Islet precursor cell (in vitro differentiated cells): ENCODE measurements at places on chromosomes 7 and 10.
A peak's percentile ranks its signal among the peaks of the same experiment; 100 is the strongest.

GRCh38 chr10:88964869-88965415 is 12.4 kb upstream of the ACTA2 start:
- no peak for DNase-seq

GRCh38 chr10:121851786-121852185 is 76.0 kb downstream of the ATE1 start:
- no peak for DNase-seq

DNA sequence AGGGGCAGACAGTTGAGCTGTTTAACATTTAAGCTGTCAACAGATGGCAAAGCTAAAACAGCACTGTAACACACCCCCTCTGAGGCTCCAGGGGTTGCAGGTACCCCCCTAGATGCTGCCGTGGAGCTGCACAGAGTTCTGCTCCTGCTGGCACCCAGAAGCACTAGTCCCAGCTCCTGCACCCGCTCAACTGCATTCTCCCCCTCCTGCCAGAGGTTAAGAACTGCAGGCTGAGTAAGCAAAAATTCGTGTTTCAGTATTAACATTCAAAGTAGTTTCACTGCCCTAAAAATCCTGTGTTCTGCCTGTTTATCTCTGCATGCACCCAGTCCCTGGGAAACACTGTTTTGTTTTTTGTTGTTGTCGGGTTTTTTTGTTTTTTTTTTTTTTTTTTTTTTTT is 790.8 kb upstream of the KCND2 start:
- peak; percentile 72 for DNase-seq

DNA sequence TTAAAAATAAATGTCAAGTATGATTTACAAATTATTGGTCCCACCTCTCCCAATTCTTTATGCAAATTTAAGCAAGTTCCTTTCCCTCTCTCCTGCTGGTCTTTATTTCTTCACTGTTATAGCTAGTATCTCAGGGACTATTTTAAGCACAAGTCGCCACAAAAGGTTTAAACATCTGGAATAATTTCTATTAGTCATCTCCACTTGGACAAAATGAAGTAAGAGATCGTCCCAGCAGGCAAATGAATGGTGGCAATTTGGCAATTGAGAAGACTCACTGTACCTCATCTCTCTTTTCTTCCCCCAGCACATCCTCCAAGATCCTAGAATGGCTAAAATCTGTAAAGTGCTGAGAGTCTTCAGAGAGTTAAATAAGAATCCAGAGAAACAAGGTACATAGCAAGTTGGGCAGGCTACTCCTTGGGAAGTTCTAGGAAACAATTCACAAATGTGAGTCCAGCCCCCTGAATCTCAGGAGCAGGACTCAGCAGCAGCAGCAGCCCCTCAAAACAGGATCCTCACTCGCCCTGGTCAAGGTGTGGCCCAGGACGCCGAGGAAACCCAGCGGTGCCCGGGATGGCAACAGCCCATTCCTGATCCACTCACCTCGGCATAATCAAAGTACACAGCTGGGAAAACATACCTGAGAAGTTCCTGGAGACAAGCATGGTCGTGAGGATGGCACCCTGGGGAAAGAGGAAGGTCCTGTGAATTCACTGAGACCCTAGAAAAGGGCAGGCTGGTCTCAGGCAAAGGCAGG is 30.3 kb upstream of the NDST2 start:
- DNase-seq = no peak

GRCh38 chr7:102472126-102473041 is 6.3 kb downstream of the POLR2J start:
- no peak for DNase-seq

GRCh38 chr10:121681997-121682687 is 83.9 kb upstream of the FGFR2 start:
- peak; percentile 27 for DNase-seq

DNA sequence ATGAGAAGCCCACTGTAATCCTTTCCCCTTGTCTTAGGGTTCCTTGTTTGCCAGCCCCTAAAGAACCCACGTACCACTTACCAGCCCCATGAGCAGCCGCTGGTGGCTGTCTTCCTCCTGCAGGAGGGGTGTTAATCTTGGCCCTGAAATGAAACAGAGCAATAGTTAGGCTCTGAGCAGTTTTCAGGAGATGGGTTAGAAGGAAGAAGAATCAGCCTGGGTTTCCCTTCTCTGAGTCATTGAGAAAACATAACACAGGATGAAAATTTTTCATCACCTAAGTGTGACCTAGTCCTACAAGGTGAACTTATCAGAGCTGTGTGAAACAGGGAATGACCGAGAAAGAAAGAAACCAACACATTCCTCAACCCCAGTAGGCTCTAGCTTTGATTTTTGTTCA is 90.0 kb downstream of the GSAP start:
- DNase-seq = no peak

DNA sequence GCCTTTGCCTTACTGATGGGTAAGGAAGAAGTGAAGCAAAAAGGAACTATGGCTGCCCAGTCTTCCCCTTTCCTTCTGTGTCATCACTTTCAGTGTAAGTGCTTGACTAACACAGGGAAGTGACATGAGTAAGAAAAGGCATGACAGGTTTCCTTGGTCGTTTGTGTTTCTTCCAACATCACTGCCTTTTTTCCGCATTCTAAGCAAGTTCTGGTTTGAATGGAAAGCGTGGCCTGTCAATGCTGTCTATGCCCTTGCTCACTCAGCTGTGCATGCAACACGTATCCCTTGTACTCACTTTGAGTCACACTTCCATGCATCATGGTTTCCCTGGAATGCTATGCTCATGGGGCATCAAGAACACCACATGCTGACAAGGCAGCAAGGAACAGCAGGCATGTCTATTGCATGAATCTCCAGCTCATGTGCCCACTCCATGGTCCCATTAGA is 111.8 kb downstream of the OAT start:
- no peak for DNase-seq

DNA sequence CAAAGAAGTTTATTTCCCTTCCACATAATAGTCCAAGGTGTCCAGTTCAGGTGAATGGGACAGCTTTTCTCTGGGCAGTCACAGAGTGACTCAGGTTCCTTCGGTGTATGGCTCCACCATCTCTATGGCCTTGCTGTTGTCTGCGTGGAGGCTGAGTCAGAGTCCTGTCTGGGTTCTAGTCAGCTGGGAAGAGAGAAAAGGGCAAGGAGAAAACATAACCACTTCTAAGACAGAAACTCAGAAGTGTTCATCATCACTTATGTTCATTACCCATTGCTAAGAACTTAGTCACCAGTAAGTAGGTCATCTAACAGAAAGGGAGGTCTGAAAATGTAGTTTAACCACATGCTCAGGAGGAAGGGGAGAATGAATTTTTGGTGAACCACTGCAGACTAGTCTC is 32.4 kb upstream of the CCDC7 start:
- DNase-seq = peak; percentile 97

GRCh38 chr10:26776258-26776657 is 78.8 kb downstream of the PDSS1 start:
- DNase-seq = no peak

DNA sequence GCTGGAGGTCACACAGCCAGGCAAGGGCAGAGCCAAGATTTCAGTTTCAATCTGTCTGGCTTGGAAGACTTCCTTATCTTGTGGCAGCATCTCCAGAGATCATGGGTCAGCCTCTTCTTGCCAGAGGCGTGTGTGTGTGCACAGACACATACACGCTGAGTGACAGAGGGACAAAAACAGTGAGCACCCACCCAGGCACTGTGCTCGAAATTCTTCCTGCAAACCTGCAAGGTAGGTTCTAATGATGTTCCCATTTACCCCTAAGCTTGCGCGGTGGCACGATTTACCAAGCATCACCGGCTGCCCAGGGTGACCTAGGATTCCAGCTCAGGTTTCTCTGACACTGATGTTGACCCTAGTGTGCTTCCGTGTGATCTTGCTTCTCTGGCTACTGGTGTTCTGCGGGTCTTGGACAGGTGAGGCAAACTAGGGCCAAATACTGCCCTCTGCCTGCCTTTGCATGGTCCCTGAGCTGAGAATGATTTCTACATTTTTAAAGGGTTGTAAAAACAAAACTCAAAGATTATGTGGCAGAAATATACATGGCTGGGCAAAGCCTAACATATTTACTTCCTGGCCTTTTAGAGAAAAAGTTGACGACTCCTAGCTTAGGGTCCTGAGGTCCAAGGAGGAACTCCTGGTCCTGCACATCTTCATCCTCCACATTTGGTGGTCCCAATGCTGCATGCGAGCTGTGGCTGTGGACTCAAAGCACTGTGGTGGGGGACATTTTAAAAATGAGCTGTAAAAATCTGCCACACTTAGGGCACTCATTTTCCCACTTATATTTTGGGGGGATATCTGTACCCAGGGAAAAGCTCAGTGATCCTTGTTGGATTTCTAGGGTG is 268.5 kb downstream of the RPS24 start:
- DNase-seq = peak; percentile 71

DNA sequence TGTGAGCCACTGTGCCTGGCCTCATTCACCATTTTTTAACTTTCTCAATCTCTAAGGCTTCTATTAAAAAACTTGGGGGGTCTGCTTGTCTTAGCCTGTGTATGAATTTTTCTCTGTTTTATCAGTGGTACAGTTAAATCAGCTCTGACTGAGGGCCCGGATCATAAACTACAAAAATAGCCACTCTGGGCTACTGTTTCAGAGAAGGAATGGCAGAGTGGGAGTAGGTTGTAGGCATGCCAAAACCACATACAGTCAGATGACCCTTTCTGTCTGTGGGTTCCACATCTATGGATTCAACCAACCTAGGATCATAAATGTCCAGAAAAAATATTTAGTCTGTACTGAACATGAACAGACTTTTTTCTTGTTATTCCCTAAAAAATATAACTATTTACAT is 21.3 kb downstream of the TBC1D12 start:
- DNase-seq = no peak

DNA sequence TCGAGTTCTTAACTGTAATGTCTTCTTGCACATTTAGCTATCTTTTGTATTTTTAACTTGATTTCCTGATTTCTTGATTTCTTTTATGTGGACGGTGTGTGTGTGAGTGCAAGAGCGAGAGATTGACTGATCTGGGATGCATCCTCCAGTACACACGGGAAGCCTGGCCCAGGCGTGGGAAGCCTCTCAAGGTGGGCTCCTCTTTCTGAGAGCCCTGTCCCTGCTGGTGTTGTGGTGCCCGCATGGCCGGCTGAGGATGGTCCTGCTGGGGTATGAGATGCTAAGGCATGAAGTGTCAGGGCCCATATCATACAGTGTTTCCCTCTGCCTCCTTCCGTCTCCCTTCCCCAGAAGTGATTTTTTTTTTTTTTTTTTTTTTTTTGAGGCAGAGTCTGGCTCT is 130.8 kb upstream of the TCERG1L start:
- no peak for DNase-seq

GRCh38 chr10:76644476-76644875 is 993.1 kb downstream of the KCNMA1 start:
- DNase-seq = no peak

GRCh38 chr10:133388973-133389818 is 4.8 kb upstream of the MTG1 start:
- peak; percentile 45 for DNase-seq

GRCh38 chr10:90363799-90364483 is 493.9 kb downstream of the HTR7 start:
- DNase-seq = no peak

GRCh38 chr10:76543655-76544054 is 1094.0 kb downstream of the KCNMA1 start:
- DNase-seq = no peak

GRCh38 chr10:29465384-29465783 is 169.4 kb downstream of the SVIL start:
- no peak for DNase-seq

DNA sequence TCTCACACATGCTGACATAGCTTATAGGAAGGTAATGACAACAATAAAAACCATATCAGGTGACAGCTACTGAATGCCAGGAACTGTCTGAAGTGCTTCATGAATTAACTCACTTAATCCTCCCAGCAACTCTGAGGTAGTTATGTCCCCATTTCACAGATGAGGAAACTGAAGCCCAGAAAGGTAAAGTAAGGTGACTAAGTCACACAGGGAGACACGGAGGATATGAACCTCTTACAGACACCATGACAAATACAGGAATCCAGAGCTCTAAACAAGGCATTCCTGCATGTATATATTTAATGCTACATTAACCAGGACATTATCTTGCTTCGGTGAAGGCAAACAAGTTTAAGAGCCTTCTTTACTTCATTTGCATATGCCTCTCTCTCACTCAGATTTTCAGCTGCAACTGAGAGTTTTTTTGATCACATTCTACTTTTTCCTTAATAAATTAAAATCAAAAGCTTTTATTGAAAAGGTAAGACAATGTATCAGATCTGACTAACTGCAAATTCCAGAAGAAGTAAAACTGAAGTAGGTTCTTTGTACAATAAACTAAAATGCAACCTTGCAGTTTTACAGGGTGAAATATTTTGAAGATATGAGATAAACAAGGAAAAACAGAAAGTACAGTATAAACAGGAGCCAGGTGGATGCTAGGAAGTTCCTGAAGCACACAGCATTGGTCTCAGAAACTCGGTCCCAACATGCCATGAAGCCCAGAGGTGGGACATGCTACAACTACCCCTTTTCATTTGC is 79.5 kb downstream of the SGMS1 start:
- no peak for DNase-seq

DNA sequence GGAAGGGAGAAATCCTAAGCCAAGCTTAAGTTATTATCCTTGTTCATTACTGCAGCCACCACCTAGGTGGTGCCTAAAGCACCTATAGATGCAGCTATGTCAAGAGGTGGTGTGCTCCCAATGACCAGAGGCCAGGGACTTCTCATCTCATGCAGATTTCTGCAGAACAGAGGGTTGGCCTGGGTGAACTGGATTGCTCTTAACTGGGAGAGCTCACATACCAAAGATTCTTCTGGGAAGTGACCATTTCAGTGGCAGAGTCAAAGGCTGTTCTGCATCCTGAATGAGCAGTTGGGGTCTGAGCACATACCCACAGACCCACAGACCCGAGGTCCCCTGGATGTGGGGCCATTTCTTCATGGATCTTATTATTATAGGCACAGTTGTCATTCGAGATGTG is 2.1 kb upstream of the CRHR2 start:
- DNase-seq = peak; percentile 79

- DNase-seq = no peak
Measured at GRCh38 chr7:130134106-130134636, 63.8 kb downstream of the KLHDC10 start.

- DNase-seq = peak; percentile 90
Measured at GRCh38 chr10:3398825-3399646, 226.5 kb upstream of the PITRM1 start.

GRCh38 chr7:45238806-45239205 is 81.2 kb downstream of the RAMP3 start:
- DNase-seq = no peak

GRCh38 chr10:6843481-6843881 is 263.4 kb upstream of the PRKCQ start:
- no peak for DNase-seq

DNA sequence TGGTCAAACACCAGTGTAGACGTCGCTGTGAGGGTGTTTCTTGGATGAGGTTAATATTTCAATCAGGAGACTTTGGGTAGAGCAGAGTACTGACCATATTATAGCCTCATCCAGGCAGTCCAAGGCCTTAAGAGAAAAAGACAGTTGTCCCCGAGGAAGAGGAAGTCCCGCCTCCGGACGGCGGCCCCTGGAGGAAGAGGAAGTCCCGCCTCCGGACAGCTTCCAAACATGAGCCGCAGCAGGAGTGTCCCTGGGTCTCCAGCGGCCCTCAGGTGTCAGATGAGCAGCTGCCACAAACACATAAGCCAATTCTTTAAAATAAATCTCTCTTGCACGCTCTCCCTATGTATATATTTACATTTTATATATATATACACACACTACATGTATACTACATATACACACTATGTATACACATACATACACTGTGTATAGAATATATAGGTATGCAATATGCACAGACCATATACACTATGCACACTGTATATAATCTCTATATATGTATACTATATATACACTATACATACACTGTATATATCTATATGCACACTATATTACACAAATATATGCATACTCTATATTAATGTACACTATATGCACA is 37.5 kb downstream of the PWWP2B start:
- DNase-seq = peak; percentile 62

- no peak for DNase-seq
Measured at GRCh38 chr7:101744588-101744987, 72.8 kb upstream of the CUX1 start.
